AG04449 (cell line): ENCODE measurements at places on chromosomes 11 and 22.

DNA sequence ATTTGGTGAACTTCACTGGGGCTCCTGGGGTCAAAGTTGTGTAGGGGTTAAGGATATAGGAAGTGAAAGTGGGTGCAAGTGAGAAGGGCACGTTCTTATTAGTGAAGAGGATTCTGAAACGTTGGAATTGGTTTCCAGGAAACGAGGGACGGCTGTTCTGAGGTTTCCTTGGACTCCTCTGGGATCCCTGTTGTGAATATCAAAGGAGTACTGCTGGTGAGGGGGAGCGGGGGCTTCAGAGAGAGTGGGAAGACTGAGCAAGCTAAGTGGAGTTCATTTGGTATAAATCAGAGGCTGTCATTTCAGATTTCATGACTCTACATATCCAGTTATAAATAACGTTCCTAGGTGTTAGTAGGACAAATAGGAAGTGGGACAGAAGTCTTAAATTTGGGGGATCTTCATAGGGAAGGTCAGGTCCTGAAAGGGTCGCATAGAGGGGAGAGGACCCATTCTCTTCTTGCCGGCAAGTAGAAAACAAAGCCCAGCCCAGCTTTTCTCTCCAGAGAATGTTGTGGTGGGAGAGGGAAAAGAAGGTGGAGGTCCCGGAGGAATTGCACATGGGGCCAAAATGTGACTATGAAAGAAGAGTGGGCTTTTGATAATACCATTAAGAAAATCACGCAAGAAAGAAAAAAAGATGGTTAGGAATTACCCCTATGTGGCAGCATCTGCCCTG is 1.1 kb upstream of the NELL1 start:
- DNase-seq = no peak

DNA sequence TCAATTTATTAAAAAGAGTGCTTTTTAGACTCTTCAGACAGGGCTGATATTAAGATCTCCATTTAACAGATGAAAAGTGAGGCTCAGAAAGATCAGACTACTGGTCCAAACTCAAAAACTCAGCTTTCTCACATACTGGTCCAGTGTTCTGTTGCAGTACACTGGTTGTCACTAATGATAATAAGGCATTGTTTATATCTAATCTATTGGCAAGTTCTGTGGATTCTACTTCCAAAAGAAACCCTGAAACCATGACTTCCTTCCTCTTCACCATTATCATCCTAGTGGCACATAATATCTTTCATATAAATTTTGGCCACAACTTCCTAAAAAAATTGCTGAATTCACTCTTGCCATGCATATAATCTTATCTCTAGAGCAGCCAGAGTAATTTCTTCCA is 36.9 kb downstream of the F2 start:
- no peak for DNase-seq

DNA sequence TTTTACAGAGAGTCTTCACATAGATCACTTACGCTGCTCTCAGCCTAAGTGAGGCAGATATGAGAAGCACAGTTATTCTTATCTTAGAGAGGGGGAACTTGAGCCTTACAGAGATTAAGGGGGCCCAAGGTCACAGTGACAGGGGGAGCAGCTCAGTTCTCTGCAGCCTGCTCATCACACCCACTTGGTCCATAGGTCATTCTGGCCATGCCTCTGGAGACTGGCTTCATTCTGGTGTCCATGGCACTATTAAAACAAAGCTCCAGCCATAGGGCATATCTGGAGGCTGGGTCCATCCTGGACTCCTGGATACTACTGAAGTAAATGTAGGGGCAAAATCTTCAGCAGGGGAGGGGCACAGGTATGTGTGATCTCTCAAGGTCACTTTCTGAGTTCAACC is 5.9 kb downstream of the SLC5A4 start:
- DNase-seq = no peak

GRCh38 chr11:130243816-130244215 is 70.9 kb downstream of the ZBTB44 start:
- DNase-seq = no peak

- no peak for DNase-seq
Observed at GRCh38 chr11:75144716-75145014, 6.2 kb upstream of the SLCO2B1 start.

- no peak for DNase-seq
Observed at GRCh38 chr11:134560066-134560465, 148.0 kb upstream of the B3GAT1 start.

GRCh38 chr11:28461338-28461737 is 353.1 kb downstream of the METTL15 start:
- no peak for DNase-seq

DNA sequence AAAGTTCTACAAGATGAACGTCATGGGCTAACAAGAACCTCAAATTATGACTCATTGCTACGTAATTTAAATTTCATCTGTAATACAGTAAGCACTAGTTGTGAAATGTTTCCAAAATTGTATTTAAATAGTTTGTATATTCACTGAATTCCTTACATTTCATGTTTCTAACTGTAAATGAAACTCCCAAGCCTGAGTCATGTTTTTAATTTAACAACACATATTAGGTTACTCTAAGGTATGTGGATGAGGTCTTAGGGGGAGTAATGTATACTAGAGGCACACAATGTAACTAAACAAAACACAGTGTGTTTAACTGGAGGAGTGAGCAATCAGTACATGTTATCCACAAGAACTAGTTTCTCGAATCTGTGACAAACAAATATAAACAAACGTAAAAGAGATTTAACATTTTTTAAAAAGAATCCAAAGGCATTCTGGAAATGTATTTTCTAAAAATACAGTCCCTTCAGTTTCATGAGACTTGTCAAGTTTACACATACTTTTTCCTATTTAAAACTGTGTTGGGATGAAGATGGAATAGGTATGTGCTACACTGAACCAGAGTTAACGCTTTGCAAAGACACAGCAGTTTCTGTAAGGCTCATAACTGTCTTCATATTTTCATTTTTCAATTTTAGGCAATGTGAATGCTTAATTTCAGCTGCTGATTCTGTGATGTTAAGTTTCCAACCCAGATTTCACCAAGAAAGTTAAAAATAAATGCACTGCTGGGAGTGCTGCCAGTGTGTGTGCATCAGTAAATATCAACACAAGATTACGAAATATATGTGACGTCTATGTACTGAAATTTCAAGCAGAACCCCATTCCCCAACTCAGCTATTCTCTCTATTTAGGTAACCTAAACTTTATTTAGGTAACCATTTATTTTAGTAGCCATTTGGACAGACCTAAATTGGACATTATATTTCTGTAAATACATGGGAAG is 52.6 kb downstream of the PITPNB start:
- peak; percentile 93 for DNase-seq

GRCh38 chr11:65858681-65859087 is 704 bp upstream of the CFL1 start:
- no peak for DNase-seq

- no peak for DNase-seq
Observed at GRCh38 chr11:117750916-117751662, 45.9 kb downstream of the DSCAML1 start.

- no peak for DNase-seq
Observed at GRCh38 chr11:36398231-36398953, 102.3 kb downstream of the PRR5L start.

GRCh38 chr11:45532546-45532945 is 132.9 kb downstream of the CHST1 start:
- no peak for DNase-seq
